Myometrial cell (primary cell): ENCODE measurements at places on chromosomes 1 and 21. TPM values are rescaled to one million over a fixed set of nuclear protein-coding genes. Genes with fewer than 3 reads are reported as not detected.

CXADR gene
- total RNA-seq = 0.86 and 3.5 TPM in 2 replicates

CRB1 gene
- total RNA-seq = not detected in 2 replicates

TBX19 gene
- total RNA-seq = 0.29 and 1.1 TPM in 2 replicates

AIRE gene
- not detected in 2 replicates for total RNA-seq

KLHDC8A gene
- total RNA-seq = not detected in 2 replicates

FCRL4 gene
- not detected in 2 replicates for total RNA-seq

CDA gene
- total RNA-seq = 25.4 and 31.5 TPM in 2 replicates

TLR5 gene
- not detected in 2 replicates for total RNA-seq

LCE3E gene
- not detected in 2 replicates for total RNA-seq

C1orf105 gene
- total RNA-seq = not detected in 2 replicates

SV2A gene
- total RNA-seq = 22.2 and 23.4 TPM in 2 replicates

NUDT17 gene
- 7.3 and 10.1 TPM in 2 replicates for total RNA-seq

SLC30A10 gene
- total RNA-seq = not detected in 2 replicates

NTMT2 gene
- not detected in 2 replicates for total RNA-seq

UBE2U gene
- total RNA-seq = not detected in 2 replicates

DISP3 gene
- under 0.01 TPM in 1 of 2 replicates, not detected in the other for total RNA-seq

C1orf185 gene
- total RNA-seq = not detected in 2 replicates

ANKRD34A gene
- total RNA-seq = 1.1 and 6.1 TPM in 2 replicates

PAQR6 gene
- total RNA-seq = not detected in 2 replicates

RGS8 gene
- total RNA-seq = not detected in 2 replicates

GPR161 gene
- total RNA-seq = 4.9 and 9.2 TPM in 2 replicates

JAM2 gene
- total RNA-seq = 0.35 TPM in 1 of 2 replicates, not detected in the other

RIMKLA gene
- not detected in 2 replicates for total RNA-seq

NEK7 gene
- total RNA-seq = 73.8 and 81.7 TPM in 2 replicates

NPL gene
- 1.4 and 19.9 TPM in 2 replicates for total RNA-seq

SEC16B gene
- total RNA-seq = 2.5 and 5.2 TPM in 2 replicates

INSRR gene
- total RNA-seq = not detected in 2 replicates

C1orf94 gene
- not detected in 2 replicates for total RNA-seq

VWA5B1 gene
- total RNA-seq = not detected in 2 replicates

TEX38 gene
- total RNA-seq = not detected in 2 replicates

PCSK9 gene
- 23.6 and 30.1 TPM in 2 replicates for total RNA-seq

CD101 gene
- total RNA-seq = not detected in 2 replicates

SLFNL1 gene
- total RNA-seq = under 0.01 TPM in 1 of 2 replicates, not detected in the other

NCAM2 gene
- total RNA-seq = 0.89 and 1.2 TPM in 2 replicates

TESK2 gene
- 0.53 and 2.0 TPM in 2 replicates for total RNA-seq

LRRC7 gene
- under 0.01 TPM in 1 of 2 replicates, not detected in the other for total RNA-seq

KCNJ9 gene
- total RNA-seq = 0.71 TPM in 1 of 2 replicates, not detected in the other

CELA2B gene
- not detected in 2 replicates for total RNA-seq

ISG15 gene
- 43.4 and 102 TPM in 2 replicates for total RNA-seq
